ENCODE measurements at places on chromosomes 12 and 14.

DNA sequence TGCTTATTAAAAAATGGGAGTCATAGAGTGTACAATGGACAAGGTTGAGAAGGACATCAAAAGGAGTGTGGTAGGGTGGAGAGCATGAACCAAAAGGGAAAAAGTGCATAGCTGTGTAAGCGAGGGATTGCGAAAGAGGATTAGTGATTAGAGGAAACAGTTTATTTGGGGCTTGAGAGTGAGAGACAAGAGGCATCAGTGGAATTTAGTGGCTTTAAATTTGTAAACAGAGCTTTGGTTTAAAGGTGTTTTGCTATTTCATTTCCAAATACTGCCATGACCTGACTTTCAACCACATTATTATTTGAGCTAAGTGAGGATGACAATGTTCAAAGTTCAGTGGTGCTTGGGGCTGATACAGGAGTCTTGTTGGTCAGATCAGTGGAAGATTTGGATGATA lies 53.4 kb downstream of the SLC16A7 start:
- no peak for DNase-seq

DNA sequence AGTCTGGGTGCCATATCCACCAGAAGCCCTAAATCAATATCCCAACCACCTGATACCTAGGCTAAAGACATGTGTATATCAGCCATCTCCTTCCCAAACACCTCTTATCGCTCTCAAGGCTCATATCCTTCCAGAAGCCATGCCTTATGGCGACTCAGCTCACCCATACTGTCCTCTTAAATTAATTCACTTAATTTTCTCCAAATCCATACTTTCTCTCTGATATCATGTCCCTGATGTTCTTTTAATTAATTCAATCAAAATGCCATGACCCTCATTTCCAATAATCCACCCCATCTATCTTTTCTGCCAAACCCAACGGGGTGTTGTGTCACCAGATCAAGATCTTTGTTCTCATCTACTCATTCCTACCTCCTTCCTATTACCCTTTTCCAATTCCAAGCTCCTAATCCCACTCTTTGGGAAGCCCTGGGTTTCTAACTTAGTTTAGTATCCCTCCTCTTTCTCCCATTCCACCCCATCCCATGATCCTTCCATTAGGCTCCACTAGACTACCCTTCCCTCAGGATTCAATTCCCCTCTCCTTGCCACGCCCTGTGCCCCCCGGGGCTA lies 723 bp downstream of the ATF7 start:
- DNase-seq: no peak

DNA sequence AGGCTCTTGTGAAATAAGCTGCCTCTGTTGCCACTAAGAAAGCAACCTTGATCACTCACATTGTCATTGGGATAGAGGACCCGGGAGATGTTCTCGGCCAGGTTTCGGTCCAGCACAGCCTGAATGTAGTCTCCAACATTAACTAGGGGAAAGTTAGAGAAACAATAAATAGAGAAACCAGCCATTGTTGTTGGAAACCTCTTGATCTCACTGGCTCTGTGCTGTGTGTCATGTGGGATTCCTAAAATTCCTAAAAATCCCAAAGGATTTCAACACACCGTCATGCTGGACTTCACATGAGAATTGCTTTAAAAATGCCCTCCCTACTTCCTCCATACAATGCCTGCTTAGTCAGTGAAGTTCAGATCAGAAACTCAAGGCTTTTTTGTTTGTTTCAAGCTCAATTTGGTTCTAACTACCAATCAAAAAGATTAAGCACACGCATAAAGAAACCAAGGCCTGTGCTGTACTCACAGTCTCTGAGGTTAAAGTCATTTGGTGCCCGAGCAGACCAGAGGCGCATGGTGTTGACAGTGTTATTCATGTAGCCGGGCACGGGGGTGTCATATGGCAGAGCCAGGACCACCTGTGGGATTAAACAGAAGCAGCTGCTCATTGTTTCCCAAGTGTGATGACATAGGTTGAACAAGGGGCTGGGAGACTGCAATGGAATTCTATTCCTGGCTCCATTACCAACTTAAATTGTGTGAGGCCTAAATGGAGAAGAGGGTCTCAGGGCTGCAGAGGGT lies 23.6 kb downstream of the PYGL start:
- no peak for DNase-seq

DNA sequence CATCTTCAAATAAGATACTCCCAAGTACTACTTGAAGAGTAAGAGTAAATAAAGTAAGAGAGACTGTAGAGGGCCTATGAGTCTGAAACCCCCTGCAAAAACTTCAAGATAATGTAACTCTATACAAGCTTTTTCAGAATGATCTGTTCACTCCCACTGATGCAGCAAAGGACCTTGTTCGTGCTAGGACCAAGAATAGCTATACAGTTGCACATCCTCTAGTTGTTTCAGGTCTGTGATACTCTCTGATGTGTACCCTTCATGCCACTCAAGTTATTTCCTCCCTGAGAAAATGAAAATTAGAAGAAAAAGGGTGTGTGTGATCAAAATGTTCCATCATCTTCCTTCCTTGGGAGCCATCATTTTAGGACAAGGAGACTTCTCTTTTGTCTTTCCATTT lies 204.4 kb downstream of the ALX1 start:
- DNase-seq: no peak

DNA sequence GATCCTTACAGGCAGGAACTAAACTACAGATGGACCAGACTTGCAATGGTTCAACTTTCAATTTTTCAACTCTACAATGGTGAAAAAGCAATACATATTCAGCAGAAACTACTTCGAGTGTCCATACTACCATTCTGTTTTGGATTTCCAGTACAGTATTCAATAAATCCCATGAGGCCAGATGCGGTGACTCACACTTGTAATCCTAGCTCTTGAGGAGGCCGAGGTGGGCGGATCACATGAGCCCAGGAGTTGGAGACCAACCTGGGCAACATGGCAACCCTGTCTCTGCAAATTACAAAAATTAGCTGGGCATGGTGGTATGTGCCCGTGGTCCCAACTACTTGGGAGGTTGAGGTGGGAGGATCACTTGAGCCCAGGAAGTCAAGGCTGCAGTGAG lies 336.1 kb downstream of the MED13L start:
- no peak for DNase-seq

DNA sequence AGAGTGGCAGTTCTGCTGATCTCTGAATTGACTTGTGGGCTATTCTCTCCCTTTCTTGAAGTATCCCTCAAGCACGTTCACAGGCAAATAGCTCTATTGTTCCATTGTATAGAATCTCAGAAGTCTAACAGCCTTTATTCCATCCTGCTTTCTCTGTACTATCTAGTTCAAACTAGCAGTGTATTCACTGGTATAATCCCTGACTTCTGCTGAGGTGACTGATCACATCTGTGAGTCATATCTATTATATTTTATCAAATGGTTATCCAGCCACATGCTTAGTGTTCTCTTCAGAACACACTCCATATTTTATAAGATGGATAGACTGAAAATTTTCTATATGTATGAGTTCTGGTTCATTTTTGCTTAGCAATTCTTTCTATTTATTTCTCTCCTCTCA lies 866.1 kb downstream of the C12orf50 start:
- DNase-seq: no peak

DNA sequence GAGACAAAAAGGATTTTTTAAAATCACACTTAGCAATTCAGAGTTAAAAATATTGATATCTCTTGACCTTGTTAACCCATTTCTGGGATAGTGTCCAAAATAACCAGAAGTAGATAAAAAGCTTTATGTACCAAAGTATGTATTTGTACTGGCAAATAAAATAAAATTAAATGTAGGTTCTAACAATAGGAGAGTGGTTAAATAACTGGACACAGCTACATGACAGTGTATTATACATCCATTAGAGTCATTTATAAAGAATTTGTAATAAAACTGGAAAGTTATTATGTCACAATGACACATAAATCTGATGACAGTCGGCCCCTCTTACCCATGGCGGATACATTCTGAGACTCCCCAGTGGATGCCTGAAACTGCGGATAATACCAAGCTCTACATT lies 34.0 kb downstream of the BMAL2 start:
- DNase-seq: no peak

DNA sequence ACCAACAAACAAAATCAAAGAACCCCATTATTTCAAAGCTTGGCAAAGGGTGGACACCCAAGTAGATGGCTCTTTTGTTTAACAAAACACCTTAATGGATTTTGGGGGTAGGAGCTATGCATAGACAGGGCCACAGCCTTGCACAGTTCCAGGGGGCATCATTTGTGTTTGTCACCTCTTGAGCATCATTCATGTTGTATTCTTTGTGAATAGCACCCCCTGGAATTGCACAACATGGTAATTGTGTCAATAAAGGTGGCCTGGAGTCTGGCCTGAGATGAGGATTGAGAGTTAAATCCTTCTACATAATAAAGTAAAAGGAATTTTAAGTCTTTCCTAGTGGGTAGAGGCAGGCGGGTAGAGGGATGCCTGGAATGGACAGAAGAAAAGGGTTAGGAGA lies 3.3 kb upstream of the FRS2 start:
- DNase-seq: no peak

DNA sequence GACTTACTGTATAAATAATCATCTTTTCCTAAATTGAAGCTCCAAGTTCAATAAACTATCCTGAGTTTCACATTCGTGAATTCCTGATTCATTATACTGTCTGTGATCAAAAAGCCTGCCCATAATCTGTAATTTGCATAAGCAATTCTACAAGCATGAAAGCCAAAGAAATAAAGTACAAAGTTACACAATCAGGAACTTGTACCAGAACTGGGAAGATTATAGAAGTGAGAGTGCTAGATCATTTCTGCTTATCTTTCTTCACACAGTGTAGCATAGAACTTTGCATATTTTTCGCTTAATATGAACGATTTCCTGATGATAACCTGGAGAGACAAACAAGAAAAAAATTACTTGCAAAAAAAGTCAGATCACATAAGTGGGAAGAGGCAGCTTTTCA lies 308.2 kb downstream of the C12orf50 start:
- no peak for DNase-seq

DNA sequence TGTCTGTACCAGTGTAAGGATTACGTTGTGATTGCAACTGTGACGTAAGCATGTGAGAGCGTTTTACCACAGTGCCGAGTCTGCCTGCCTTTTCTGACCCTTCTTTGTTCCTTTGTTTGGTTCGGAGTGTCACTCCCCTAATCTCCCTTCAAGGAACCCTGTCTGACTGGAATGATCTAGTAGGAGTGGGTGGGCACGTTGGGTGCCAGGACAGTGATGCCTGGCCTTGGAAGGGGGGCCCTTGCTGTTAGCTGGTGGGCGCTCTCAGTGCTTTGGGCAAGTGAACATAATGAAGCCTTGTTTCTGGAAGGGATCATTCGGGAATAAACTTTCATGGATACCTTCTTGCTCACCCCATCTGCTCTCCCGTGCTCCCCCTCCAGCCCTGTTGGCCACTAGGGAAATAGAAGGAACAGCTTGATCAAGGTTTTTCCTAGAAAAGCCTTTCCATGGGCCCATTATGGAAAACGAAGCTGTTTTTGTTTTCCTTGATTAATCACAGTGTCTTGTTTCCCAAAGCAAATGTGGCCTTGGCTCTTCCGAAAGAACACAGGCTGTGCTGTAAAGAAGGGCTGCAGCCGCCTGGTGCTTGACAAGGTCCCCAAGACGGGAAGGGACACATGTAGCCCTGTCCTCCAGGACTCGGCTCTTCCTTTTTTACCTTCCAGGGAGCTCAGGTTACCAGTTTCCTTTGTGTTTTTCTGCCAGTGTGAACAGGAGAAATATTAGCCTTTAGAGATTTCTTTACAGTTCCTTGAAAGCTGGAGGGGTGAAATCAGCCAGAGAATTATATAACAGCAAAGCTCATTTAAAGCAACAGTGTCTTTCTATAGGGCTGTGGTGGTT lies 215.5 kb downstream of the CRADD start:
- peak; percentile 61 for DNase-seq

- DNase-seq: no peak
Measured at GRCh38 chr14:105929327-105930081, 403.1 kb downstream of the TMEM121 start.

GRCh38 chr14:81172353-81172752 lies 48.4 kb downstream of the GTF2A1 start:
- DNase-seq: no peak

- no peak for DNase-seq
Measured at GRCh38 chr12:93989949-93990348, 158.4 kb upstream of the PLXNC1 start.

GRCh38 chr14:91835920-91836843 lies 31.2 kb downstream of the TC2N start:
- no peak for DNase-seq

DNA sequence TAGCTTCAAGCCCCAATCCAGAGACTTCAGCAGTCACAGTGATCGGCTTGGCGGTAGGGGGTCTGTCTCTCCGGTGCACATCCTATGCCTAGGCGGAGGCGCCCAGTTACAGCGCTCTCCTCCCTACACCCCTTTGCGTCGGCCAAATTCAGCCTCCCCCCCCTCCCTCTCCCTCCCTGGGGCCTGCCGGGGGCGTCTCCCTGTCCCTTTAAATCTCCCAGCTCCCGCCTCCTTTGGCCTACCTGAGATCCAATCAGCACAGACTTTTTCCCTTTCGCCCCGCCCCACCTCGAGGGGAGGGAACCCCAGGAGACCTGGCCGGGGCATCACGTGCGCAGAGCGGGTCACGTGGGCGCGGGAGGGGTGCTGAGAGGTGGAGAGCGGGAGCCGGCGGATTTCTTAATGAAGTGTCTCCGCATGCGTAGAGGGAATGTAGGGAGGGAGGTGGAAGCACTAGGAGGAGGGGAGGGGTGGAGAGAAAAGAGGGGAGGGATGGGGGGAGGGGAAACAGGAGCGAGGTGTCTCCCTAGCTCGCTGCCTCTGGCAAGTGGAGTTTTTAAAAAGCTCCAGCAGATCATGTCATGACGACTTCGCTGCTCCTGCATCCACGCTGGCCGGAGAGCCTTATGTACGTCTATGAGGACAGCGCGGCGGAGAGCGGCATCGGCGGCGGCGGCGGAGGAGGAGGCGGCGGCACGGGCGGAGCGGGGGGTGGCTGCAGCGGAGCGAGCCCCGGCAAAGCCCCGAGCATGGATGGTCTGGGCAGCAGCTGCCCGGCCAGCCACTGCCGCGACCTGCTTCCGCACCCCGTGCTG lies at the start of gene HOXC13:
TSS of gene HOXC13 (plus strand) at position 506 of the 815 bp plus-strand sequence. CDS start at position 582, 76 bp downstream.
- DNase-seq: peak; percentile 68

Data from hindlimb muscle (tissue), 1 donor.